Stimulated activated naive CD8-positive, alpha-beta T cell treated with anti-CD3 and anti-CD28 coated beads, Interleukin-15, amount 100 ng/mL, for 72 hours (primary cell): ENCODE measurements at places on chromosomes 5 and 9.

GRCh38 chr5:69517763-69518212 is 25.2 kb downstream of the OCLN start:
- DNase-seq: no peak

DNA sequence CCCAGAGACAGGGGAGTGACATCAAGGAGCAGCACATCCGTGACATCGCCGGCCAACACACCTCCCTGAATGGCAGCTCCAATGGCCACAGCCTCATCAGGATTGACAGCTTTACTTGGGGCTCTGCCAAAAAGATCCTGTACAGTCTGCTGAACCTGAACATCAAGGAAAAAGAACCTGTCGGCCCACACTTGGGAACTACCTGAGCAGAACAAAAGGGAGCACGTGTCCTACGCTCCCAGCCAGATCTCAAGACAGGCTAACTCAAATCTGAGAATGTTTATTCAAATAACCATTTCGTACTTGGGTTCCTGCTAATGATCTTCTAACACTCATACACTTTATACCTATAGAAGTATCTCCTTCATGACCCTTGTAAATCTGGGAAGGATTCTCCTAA is 15.3 kb downstream of the HSPA9 start:
- DNase-seq: no peak

- no peak for DNase-seq
Observed at GRCh38 chr5:180599981-180600553, 8.8 kb upstream of the SCGB3A1 start.

- no peak for DNase-seq
Observed at GRCh38 chr5:66661149-66661548, 65.0 kb downstream of the MAST4 start.

- DNase-seq: no peak
Observed at GRCh38 chr5:108747111-108747773, 455 bp upstream of the FER start.

GRCh38 chr5:1112596-1113331 is 901 bp upstream of the SLC12A7 start:
- no peak for DNase-seq

DNA sequence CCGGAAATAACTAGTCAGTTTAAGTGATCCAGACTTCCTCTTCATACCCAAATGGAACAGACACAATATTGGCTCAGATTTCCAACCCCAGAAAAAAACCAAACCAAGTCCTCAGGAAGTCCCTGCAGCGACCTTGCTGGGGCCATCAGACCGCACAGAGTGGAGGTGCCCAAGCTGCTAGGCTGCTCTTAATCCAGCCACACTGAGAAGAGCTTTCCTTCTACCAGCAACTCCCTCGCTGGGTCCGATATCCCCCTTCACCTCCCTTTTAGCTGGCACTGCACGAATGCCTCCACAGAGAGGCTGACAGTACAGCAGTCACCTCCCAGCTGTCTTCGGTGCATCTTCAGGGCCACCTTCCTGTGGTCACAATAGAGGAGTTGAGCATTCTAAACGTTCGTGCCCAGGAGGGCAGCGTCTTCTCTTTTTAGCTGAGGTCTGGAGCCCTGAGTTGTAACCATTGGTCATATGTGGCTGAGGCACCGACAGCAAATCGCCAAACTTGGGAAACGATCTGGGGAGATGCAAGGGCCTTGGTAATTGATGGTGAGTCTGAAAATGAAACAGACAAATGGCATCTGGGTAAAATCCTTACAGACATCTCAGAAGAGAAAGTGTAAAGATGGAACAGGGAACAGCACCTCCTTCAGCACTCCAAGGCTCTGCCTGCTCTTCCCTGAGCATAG is 5.7 kb downstream of the NAIF1 start:
- no peak for DNase-seq

DNA sequence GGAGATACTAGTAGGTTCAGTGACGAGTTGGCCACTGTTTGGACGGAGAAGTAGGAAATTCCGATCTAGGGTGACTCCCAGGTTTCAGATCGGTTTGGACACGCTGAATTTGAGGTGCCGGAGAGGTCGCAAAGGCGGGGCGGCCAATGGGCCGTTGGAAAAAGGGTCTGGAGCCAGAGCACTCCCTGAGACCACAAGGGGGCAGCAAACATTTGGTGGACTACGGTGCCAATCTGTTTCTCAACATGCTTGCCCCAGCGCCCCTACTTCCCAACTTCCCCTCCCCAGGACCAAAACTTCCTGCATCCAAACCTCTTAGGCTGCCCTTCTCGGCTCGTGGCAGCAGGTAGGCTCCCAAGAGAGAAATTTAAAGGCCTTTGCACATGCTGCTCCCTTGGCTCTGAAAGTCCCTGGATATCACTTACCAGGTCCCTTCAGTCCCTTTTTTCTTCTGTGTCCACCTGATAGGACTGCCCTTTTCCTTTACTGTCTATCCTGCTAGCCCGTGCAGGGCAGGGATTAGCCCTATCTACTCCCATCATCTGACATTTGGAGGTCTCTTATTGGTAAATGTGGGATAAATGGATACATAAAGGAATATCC is 992 bp upstream of the RPP25L start:
- peak; percentile 71 for DNase-seq

GRCh38 chr9:131233556-131233955 is 42.8 kb downstream of the FAM78A start:
- no peak for DNase-seq

DNA sequence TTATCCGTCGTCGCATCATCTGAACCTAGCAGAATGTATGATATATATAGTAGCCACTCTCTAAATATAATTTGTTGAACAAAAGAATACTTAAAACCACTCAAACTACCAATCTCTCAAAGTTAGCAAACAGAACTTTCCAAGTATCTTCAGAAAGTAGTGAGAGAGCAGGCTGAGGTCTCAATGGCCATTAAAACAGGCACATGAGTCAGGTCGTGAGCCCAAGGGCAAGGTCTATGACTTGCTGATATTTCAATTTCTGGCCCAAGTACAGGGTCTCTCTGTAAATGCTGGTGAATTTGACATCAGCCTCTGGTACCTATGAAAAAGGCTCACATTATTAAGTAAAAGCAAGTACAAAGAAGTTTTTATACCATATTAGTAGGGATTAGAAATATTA is 95.1 kb downstream of the GPR21 start:
- no peak for DNase-seq

DNA sequence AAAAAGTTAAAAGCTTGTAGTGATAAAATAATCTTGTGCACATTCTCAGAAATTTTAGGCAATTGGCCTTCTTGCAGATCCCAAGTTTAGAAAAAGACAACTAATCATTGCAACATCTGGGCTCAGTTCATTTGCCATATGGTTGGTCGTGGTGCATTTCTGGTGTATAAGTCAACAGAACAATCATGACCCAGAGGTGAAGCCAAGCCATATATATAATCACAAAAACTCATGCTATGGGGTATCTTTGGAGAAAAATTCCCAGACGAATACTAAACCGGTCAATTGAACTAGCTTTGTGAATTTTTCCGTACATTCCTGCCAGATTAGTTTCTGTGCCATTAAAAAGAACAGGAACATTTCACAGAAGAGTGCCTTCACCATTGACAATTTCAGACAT is 50.3 kb downstream of the FYB1 start:
- no peak for DNase-seq

DNA sequence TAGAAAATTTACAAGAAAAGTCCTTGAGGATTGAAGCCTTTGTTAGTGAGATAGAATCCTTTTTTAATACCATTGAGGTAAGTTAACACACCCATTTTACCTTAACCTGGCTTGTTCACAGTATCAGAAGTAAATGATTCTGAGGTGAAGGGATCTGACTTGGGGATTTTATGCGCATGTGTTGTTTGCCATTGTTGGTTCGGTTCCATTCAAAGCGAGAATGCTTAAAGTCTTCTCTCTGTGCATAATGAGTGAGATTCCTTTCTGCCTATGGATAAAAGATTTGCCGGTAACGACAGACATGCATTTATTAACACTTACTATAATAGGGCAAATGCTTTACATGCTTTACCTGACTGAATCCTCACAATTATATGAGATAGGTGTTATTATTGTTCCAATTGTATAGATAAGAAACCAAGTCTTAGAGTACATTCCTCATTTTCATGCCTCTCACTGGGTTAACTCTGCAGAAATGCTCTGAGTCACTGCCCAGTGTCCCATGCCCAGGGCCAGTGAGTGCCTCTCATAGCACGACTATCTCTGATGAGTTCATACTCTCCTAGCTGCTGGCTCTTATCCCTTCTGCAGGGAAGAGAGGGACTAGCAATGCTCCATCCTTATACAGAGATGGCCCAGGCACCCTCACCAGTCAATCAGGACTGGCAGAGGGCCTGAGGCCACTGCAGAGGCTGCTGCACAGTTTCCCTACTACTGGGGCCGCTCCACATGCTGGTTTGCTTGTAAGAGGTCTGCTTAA is 54.4 kb downstream of the CMYA5 start:
- no peak for DNase-seq

- DNase-seq: no peak
Observed at GRCh38 chr5:43036856-43037635, 3.1 kb downstream of the ANXA2R start.
